Stimulated activated CD4-positive, alpha-beta T cell treated with anti-CD3 and anti-CD28 coated beads, Interleukin-15, amount 100 ng/mL, for 1 hour (primary cell): ENCODE measurements at places on chromosomes 6 and 20.

DNA sequence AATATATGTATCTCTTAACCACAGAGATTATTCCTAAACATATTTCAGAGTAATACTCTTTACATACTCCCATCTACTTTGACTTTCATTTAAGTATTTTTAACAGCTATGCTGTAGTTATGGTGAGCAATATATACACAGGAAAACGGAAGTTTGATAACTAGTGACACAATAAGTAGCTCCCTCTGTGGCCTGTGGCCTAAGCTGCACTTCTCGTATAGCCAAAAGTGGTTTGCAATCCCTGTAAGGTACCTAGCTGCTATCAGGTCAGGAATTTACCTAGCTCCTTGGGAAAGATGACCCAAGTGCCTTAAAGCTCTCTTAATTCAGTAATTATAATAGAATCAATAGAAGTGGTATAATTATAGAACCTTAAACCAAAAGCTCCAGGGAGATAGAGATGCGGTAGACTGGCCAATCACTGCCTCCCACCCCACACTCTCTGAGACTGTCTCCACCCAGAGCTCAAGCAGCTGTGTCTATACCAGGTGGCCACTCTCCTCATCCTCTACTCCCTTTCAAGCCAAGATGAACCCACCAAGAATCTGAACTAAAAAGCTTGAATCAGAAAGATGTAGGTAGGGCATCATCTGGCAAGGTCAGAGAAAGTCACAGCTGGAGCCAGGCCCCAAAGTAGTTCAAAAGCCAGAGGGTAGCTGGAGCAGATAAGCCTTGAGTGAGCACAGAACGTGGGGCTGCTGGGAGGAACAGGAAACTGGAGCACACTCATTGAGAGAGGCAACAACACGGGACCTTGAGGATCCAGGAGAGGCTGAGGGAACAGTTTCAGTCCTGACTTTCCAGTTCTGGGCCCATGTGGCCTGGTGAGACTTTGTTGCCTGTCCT, 84.9 kb upstream of the ASF1A start:
- no peak for DNase-seq

DNA sequence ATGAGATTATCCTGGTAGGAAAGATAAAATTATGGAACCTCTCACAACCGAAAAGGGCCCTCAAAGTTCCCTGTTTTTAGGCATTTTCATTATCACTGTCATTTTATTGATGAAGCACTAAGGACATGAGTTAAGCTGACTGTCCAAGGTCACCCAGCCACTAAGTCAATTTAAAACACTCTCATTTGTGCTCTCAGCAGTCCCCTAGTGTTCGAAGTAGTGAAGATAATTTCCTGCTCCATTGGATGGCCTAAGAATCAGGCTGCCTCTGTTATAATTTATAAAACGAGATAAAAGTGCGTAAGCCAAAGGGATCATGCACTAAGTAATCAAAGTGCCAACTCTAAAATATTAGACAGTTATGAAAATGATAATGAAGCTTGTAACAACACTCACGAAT, 169.1 kb downstream of the KIF16B start:
- no peak for DNase-seq

DNA sequence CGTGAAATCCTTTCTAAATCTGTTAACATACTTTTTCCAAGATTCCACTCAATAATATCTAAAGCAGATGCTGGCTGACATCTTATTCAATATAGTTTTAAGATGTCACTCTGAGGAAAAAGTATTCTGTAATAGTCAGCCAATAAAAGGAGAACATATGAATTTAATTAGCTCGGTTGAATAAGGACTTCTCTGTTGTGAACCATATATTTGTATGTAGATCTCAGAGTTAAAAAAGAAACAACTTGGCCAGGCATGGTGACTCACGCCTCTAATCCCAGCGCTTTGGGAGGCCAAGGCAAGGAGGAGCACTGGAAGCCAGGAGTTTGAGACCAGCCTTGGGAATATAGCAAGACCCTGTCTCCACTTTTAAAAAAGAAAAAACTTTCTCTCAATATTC, 7.4 kb upstream of the CD24 start:
- DNase-seq: no peak

GRCh38 chr6:143485967-143486366, 25.6 kb downstream of the FUCA2 start:
- DNase-seq: no peak

- DNase-seq: no peak
Observed at GRCh38 chr6:96276305-96276704, 245.3 kb upstream of the UFL1 start.

GRCh38 chr6:107606407-107606806, 116.5 kb downstream of the SOBP start:
- DNase-seq: no peak

DNA sequence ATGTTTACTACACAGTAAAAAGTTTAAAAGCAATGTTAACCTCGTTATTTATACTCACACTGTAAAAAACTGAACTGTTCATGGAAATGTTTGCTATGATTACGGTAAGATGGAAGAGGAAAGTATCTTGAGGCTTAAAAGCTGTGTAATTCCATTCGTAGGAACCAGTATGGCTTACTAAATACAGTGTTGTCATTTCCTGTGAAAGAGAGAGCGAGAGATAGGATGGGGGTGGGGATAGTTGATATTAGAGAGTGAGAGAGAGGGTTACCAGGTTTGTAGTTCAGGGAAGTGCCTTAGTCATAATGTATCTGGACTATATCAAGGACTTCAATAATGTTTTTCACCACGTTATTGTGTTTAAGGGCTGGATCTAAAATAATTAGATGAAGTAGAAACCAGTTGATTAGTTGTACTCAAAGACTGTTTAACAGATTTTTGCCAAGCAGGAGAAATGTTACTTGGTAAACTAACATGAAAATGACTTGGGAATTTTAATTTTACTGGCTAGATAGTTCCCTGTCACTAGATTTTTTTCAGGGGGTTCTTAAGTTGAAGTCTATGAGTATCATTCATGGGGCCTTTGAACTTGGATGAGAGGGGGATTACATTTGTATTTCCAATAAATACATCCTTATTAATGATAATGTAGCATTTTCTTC, 30.4 kb downstream of the AFDN start:
- no peak for DNase-seq

GRCh38 chr6:55833284-55833683, 42.1 kb downstream of the BMP5 start:
- DNase-seq: no peak

DNA sequence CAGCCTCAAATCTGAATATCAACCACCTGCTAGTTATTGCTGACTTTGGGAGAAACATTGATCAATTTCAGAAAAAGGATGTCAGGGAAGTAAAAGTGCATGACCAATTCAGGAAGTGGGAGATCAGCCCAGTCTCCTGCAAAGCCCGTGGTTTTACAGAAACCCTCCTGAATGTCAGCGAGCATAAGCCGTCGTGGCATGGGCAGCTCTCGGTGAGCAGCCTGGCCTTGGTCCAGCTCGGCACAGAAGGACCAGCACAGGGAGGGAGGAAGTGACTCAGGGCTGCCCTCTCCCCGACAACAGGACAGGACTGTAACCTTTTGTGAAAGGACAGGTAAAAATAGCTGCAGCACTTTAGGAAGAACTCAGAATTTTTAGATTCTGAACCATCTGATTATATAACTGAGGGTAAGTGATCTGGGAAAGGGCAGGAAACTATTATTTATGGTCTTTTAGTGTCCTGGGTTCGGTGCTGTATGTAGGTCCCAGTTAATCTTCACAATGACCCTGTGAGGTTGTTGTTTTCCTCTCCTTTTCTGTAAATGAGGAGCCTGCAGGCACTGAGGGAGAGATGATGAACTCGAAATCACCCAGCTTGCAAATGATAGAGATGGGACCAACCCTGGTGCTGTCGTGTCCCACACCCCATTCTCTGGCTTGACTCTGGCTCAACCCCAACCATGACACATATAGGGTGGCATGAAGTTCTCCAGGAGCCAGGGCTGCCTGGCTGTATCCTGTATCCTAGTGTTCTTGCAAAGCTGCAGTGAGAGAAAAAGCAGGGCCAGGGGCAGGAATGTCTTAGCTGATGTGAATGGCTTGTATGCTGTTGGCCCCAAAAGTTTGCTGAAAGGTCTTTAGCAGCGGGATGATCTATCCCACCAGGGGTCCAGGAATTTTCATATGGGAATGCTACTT, 37.6 kb downstream of the NRN1 start:
- DNase-seq: no peak

GRCh38 chr20:10381477-10381876, 52.5 kb downstream of the MKKS start:
- no peak for DNase-seq

GRCh38 chr6:163008186-163008585, 280.4 kb downstream of the PACRG start:
- DNase-seq: no peak

DNA sequence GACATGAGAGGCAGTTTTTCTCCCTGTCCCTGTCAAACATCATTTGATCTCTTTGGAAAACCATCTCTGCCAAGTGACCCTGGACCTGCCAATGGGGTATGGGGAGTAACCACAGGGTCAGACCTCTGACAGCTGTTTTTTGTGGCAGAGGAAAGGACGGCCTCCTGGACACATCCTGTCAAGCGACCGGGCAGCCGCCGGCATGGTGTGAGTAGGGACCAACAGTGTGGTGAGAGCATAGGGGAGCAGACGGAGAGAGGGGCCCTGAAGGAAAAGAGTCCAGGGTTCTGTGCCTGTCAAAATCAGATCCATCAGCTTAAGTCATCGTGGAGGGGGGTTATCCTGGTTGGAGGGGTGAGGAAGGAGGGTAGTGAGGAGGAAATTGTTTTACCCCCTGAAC, 10.1 kb downstream of the DNTTIP1 start:
- no peak for DNase-seq

GRCh38 chr20:45907219-45907948, 4.6 kb downstream of the PLTP start:
- no peak for DNase-seq

DNA sequence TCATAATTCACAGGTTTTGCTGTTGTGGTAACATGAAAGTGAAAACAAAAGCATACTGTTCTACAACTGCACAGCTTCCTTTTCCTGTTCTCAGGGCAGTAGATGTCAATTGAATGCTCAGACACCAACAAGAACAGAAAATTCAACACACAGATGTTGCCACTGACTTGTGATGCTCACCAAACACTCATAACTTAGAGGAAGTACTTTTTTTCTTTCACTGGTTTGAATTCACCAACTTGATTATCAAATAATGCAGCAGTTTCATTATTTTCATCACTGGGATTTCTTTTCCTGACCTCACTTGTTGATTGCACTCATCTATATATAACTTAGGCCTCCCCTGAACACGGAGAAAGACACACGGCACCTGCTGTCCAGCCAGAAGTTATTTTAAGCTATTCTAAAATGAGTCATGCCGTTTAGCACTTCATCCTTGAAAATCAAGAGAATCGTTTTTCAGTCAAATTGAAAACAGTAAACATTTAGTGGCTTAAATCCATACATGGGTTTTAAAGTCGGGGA, 949 bp downstream of the TXLNB start:
- no peak for DNase-seq
